Activated CD4-positive, alpha-beta memory T cell treated with anti-CD3 and anti-CD28 coated beads for 36 hours (primary cell): ENCODE measurements at places on chromosomes 7 and 10. TPM values are rescaled to one million over a fixed set of nuclear protein-coding genes. Genes with fewer than 3 reads are reported as not detected.

DNA sequence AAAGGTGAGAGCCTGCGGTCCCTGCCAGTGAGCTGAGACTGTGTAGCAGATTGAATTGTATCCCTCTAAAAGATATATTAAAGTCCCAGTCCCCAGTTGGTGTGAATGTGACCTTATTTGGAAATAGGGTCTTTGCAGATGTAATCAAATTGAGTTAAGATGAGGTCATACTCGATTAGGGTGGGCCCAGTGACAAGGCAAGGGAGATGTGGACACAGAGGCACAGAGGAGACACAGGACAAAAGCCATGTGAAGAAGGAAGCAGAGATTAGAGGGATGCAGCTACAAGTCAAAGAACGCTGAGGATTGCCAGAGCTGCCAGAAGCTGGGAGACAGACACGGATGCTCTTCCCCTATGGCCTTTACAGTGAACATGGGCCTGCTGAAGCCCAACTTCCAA lies 104.3 kb downstream of the CLEC2L start:
- DNase-seq: no peak

- DNase-seq: no peak
These were observed 7.6 kb upstream of the HERPUD2 start for GRCh38 chr7:35702541-35702940.

DNA sequence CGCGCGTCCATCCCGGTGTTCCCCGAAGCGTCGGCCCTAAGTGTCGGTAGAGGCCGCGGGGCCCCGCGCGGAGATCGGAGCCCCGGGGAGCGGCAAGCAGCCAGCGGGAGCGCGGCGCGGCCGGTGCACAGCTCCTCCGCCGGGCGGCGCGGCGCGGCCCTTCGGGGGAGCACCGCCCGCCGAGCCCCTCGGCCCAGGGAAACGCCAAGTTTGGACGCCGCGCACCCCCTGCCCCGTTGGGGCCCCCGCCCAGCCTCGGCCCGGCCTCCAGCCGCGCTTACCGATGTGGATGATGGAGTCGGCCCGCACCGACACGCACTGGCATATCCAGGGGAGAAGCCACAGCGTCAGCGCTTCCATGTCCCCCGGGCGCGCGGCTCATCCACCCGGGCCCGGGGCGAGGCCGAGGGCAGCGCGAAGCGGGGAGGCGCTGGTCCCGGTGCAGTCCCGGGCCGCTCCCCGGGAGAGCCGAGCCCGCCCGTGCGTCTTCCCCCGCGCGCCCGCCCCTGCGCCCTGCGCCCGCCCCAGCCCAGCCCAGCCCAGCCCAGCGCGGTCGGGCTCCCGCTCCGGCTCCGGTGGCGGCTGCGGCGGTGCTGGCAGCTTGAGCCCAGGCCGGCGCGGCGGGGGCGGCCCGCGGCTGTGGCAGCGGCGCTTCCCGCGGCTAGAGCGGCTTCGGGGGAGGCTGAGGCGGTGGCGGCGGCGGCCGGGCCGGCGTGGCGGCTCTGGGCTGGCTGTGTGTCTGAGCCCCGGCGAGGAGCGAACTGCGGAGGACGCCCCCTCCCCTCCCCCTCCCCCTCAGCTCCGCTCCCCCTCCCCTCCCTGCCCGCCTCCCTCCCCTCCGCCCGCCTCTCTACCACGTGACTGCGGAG lies at the start of gene GRID1:
Gene GRID1 (minus strand): TSS at position 763 of the 869 bp plus-strand sequence.
- peak; percentile 19 for DNase-seq

DNA sequence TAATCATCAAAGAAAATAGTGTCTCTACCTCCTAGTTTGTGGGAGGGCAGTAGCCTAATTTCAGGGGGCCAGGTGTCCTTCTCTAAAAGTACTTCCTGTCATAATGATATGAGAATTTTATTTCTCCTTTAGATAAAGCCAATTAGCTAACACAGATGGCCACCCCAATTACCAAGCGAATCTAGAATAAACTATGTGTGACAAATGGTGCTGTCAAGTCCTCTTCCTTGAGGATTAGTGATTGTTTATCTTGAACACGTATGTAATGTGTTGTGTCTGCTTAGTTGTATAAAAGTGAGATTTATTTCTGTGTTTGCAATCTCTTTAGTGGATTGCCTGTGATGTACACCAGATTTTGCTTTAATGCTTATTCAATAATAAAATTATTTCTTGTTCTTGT lies 1120.0 kb downstream of the SORCS1 start:
- DNase-seq: no peak

- DNase-seq: no peak
These were observed 880 bp downstream of the HOXA5 start for GRCh38 chr7:27142580-27143022.

- DNase-seq: no peak
These were observed 156.6 kb downstream of the CCDC3 start for GRCh38 chr10:12844811-12845483.

DNA sequence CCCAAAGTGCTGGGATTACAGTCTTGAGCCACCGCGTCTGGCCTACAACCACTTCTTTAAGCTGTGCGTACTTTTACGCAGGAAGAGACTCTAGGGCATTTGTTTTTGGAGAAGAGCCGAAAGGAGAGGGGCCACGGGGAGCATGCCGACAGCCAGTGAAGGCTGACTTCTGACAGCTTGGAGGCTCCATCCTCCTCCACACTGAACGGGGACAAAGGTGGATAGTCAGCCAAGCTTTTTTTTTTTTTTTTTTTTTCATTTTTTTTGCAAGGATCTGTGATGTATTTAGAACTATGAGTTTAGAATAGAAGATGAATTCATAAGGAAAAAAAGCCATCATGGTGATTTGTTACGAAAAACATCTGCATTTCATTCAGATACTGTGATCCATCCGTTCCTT lies 221.7 kb downstream of the ARHGAP21 start:
- DNase-seq: no peak

GRCh38 chr7:131681961-131682360 lies 125.5 kb upstream of the PODXL start:
- DNase-seq: no peak

The LOXL4 gene
- total RNA-seq: not detected

The LIPA gene
- 23.8 TPM for total RNA-seq

The PRKG1 gene
- not detected for total RNA-seq

The GRM3 gene
- not detected for total RNA-seq

The MRLN gene
- total RNA-seq: not detected

The TDRD1 gene
- 0.90 TPM for total RNA-seq

The PLA2G12B gene
- total RNA-seq: not detected

The OPALIN gene
- total RNA-seq: not detected

The DCLRE1A gene
- 16.6 TPM for total RNA-seq

The TMEM130 gene
- not detected for total RNA-seq

The RBM28 gene
- total RNA-seq: 46.2 TPM

The ZNF425 gene
- 0.75 TPM for total RNA-seq

The NEUROG3 gene
- not detected for total RNA-seq
